ENCODE measurements at places on chromosomes 11 and 22.

DNA sequence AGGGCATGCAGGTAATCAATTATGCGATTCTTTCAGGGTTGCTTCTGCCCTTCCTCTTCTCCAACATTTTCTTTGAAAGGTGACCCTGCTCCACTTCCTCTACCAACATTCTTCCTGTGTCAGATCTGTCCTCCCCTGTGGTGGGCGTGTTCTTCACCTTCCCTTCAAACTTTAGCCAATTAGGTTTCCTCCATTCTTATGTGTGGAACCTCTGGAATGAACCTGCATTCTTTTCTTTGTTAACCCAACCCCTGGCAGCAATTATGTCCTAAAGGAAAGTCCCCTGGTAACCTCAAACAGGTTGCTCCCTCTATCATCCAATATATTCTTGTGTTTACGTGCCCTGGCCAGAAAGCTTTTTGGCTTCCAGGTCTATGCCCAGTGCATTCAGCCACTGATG is 22.4 kb downstream of the KIRREL3 start:
- no peak for DNase-seq

GRCh38 chr22:48405741-48406140 is 1421.9 kb downstream of the BRD1 start:
- no peak for DNase-seq

DNA sequence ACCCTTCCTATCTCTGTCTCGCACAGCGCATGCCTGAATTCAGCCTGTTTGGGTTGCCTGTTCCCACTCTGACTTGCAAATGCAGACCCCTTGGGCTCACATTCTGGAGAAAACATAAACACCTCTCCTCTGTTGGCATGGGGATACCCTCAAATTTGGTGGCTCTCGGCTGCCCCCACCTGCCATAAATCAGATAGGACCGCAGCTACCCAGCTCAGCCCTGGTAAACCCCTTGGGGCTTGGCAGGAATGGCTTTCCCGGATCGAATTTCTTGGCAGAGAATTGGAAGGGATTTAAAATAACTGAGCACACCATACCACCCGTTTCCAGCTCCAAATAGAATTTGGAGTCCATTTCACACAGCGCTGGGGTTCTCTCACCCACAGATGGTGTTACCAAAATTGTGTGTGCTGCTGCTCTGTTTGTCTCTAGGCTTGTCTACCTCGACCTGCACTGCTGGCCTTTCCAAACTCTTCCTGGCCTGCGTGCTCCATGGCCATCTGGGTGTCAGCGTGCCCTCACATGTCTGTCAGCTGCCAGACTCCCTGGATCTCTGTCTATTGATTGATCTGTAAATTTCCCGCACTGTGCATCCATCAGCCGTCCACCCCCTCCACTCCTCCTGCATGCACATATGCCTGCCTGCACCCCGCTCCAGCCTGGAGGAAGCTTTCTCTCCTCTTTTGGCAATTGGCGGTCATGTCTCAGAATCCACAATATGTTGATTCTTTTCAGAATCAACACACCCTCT is 134.0 kb downstream of the NTM start:
- DNase-seq: no peak

DNA sequence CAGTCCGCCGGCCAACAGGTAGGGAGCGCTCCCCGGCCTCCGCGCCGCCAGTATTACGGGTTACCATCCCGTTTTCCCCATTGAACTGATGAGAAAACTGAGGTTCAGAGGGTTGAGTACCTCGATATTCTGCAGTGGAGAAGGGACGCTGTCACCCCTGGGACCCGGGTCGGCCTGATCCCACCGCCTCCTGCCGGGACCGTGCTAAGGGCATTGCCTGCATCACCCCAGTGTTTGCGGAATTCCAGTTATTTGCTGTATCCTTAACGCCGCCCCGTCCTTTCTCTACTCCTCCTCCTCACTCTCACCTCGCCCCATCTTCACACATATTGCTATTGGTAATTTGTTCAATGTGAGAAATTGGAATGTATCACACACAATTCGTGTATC is 370 bp upstream of the A4GALT start:
- no peak for DNase-seq

DNA sequence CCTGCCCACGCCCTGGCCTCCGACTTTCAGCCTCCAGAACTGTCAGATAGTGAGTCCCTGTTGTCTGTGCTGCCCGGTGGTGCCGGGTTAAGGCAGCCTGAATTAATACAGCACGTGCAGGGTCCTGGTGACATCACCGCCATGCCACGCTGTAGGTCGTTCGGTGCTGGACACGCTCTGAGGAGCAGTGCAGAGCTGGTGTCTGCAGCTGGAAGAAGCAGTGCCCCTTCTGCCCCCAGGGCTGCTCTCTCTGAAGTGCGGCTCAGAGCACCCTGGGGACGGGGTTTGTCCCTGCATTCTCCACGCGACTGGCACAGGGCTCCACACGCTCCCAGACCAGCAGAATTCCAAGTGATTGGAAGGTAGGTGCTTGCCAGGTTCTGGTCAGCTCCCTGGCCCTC is 831.5 kb downstream of the TBC1D22A start:
- DNase-seq: no peak

- DNase-seq: no peak
Observed at GRCh38 chr22:50604256-50605001, 3.8 kb downstream of the MAPK8IP2 start.

DNA sequence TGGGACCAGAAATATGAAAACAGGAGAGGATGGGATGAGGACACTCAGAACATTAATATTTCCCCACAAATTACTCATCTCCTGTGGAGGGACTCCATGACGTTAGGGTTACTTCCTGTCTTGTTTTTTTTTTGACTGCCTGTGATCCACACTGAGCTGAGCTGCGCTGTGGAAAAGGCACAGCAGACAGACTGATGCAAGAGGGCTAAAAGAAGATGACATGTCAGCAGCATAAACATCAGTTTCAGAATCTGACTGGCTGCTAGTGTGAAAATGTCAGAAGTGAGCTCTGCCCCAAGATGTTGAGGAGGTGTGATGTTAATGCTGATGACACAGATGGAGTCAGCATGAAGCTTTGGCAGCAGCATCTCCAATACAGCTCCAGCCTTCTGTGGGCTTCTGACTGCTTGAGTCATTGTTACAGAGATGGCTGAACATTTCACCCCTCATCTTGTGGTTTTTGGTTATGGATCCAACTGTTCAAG is 286.8 kb downstream of the BLID start:
- DNase-seq: no peak

DNA sequence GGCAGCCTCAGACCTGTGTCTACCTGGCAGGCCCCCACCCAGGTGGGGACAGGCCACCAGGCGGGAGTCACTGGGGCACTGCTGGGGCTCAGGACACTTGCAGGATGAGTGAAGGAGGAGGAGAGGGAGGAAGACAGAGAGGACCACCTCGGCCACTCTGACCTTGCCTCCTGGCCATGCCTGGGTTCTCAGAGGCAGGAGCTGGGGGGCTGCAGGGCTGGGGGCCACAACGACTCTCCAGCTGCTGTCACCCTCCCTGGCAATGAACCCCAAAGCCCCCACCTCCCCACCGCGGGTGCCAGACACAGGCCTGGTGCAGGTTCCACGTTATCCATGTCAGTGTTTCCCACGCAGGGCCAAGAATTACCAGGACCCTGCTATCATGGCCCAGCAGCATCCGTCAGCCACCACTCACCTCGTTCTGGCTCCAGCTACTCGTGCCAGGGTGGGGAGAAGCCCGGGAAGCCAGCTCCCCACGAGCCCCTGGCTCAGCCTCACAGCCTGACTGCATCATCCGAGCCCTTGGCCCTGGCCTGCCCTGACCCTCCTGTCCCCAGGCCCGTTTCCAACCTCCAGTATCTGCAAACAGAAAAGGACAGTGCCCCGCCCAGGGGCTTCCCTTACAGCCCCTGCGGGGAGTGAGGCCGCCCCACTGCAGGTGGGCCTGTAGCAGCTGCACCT is 62.4 kb downstream of the BRD1 start:
- no peak for DNase-seq

DNA sequence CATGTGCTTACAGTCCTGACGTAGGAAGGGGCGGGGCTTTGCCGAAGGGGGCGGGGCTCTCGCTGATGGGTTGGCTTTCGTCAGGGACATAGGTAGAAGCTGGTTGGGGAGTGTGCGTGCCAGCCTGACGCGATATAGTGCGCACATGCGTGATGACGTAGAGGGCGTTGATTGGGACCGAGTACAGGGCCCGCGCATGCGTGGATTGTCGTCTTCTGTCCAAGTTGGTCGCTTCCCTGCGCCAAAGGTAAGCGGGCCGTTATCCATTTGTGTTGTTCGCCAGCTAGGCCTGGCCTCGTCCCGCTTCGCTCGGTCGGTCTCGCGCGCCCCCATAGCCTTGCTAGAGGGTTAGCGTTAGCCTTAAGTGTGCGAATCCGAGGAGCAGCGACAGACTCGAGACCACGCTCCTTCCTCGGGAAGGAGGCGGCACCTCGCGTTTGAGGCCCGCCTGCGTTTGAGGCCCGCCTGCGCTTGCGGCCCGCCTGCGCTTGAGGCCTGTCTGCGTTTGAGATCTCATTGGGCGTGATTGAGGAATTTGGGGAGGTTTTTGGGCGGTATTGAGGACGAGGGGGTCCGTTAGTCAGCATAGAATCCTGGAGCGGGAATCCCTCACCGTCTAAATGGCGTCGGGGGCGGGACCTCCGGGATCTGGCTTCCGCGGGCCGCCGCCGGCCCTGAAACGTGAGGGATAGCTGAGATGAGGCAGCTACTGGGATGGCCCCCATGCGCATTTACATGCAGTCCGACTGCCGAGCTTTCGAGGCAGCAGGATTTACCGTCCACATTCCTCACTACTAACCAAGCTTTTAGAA is at the start of gene XRCC6:
Gene XRCC6 (plus strand): TSS at position 197 of the 812 bp plus-strand sequence. CDS start 710 bp downstream, outside the sequence.
- DNase-seq: peak; percentile 98

DNA sequence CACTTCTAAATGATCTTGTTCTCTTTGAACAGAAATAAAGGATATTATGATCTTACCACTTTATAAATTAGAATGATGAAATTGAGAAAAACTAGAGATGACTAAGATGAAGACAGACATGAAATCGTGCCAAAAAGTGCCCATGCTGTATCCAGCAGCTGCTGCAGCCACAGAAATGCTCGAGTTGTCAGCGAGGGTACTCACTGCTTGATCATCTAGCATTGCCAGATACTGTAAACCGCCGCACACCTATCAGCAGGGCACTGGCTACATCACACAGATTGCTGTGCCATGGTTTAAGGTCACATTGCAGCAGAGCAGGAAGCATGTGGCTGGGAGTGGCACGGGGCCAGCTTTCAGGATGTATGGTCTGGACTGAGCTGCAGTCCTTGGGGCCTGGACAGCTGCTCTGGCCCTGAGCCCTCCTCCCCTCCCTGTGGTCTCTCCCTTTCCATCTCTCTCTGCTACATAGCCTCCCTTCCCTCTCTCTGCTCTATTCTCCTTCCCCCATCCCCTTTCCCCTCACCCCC is 51.0 kb upstream of the SEPTIN5 start:
- DNase-seq: no peak

DNA sequence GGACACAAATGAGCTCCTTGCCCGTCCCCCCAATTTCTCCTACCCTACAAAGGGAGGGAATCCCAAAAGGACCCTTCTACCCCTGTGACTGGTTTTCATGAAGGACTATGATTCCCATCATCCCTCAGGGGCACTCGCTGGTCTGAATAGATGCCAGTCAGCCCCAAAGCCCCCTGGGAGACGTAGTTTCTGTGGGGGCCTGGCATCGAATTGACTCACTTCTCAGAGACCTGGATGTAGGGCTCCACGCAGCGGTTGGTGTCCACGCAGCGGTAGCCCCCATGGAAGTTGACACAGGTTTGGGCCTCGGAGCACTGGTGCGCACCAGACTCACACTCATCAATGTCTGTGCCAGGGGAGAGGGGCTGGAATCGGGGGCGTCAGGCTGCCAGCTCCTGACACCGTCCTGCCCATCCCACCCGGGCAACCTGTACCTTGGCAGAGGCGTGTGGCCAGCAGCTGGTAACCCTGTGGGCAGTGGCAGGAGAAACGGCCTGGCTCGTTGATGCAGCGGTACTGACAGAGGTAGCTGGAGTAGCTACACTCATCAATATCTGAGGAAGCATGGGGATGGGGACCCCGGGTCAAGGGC is 4.4 kb downstream of the EFEMP2 start:
- no peak for DNase-seq

DNA sequence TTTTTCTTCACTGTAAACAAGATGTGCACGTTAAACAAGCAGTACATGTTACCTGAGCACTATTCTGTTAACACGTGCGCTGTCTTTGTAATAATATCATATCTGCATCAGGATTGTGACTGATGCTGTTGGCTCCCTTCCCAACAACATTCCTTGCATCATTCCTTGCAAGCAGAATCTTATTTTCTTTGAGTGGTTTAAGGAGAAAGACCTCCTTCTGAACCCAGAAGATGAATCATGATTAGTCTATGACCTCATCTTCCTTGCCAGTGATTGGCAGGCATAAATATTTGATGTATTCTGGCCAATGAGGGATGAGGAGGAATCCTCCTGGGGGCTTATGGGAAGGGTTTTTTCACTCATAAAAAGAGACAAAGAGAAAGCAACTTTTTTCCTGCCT is 46.2 kb downstream of the C11orf71 start:
- DNase-seq: no peak

- no peak for DNase-seq
Observed at GRCh38 chr22:50417411-50418210, 57.2 kb downstream of the SBF1 start.

- DNase-seq: no peak
Observed at GRCh38 chr11:102552020-102552419, 21.5 kb upstream of the MMP7 start.

- DNase-seq: no peak
Observed at GRCh38 chr11:13944911-13945425, 17.6 kb upstream of the SPON1 start.

GRCh38 chr22:19889951-19890350 is 35.3 kb upstream of the GNB1L start:
- DNase-seq: no peak

GRCh38 chr11:33790040-33790439 is 15.7 kb upstream of the FBXO3 start:
- DNase-seq: no peak

DNA sequence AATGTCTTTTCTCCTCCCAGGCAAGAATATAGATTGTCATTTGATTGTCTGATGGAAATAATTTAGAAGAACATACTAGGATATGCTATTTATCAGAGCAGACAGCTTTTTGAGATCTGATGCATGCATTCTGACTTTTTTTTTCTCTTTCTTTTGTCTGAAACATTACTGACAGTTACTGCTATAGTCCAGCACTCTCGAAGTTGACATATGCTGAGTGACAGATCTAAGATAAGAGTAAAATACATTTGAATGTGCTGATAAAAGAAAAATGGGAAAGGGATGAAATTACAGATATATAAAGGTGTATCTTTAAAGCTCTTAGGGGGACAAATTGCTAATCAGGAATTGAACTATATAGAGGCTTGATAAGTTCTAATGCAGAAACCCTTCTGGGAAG is 753.8 kb upstream of the TENM4 start:
- DNase-seq: no peak
